ENCODE measurements at places on chromosomes 6 and 20.

GRCh38 chr6:42522942-42523814, 40.7 kb upstream of the UBR2 start:
- no peak for DNase-seq

DNA sequence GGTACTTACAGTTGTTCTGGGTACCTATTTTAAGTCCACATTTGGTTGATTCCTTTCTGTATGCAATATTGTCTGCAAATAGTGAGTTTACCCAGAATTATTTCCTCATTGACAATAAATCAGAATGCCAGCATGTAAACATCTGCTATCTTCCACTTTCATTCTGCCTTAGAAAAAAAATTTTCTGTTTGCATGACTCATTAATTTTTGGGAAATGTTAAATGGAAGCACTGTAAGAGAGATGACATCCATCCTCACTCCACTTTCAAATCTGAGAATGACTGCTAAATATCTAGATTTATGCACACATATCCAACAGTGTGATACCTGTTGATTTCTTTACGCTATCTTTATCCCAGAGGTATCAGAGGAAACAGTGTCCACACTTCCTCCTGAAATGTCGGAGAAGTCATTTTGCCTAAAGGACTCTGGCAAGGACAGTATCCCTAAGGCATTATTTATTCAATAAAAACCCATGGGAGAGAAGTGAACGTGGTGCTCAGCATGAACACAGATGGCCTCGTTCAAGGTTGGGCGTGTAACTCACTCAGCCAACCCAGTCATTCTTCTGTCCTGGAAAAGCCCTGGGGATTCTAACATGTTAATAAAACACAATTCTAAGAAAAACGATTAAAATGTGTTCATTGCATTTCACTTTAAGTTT, 780.9 kb downstream of the QKI start:
- DNase-seq = no peak

DNA sequence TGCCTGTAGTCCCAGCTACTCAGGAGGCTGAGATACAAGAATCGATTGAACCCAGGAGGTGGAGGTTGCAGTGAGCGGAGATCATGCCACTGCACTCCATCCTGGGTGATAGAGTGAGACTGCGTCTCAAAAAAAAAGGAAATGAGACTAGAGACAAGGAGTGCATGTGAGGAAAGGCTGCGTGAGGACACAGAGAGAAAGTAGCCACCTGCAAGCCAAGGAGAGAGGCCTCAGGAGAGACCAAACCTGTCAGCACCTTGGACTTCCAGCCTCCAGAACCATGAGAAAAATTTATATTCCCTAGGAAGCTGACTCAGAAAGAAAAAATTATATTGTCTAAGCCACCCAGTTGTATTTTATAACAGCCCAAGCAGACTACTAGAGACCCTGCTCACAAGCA, 7.4 kb upstream of the BEND3 start:
- no peak for DNase-seq

- no peak for DNase-seq
Observed at GRCh38 chr6:96391776-96392360, 129.7 kb upstream of the UFL1 start.

- DNase-seq = no peak
Observed at GRCh38 chr6:46720401-46720800, 14.8 kb downstream of the PLA2G7 start.

GRCh38 chr6:136772685-136773472, 19.4 kb downstream of the MAP3K5 start:
- DNase-seq = no peak

- no peak for DNase-seq
Observed at GRCh38 chr6:20463396-20463795, 61.7 kb downstream of the E2F3 start.

DNA sequence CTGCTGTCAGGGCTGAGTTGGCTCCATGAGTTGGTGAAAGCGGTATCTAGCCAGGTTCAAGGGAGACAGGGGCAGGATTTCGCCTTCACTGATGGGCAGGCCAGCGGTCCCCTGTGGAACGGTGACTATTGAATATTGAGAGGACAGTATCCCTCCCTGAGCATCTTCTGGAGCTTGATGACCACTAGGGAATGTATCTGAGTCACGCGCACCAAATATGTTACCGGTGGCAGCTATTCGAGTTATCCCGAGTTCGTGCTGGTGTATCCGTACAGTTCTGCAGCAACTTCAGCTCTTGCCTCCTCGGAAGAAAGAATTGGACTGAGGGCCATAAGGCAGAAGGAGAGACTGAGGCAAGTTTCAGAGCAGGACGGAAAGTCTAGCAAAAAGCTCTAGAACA, 24.8 kb downstream of the MTHFD1L start:
- DNase-seq = no peak

- DNase-seq = no peak
Observed at GRCh38 chr6:87669051-87669450, 33.0 kb downstream of the AKIRIN2 start.

All from memory B cell (primary cell).